Activated naive CD8-positive, alpha-beta T cell treated with anti-CD3 and anti-CD28 coated beads, Interleukin-2, amount 10 ng/mL, durations not matched to agents 7 days and 5 days (primary cell): ENCODE measurements at places on chromosomes 7 and 10.

DNA sequence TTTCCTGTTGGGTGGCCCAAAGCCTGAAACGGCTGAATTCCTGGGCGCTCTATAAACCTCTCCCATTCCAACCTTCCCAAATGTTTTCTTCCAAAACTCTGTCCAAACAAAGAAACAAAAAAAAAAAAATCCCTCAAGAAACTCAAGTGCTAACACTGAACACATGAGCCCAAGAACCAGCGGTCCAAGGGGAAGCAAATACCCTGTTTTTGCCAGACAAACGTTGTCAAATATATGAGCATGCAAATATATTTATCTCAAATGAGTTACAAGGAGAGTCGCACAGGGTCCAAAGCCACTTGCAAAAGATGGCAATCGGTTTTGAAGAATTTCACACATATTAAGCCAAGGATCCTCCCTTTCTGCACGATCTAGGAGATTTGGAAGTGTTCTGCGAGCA is 23.3 kb upstream of the EMX2 start:
- no peak for DNase-seq
- no peak overlapping the region for H3K27ac ChIP-seq
- H3K27me3 ChIP-seq, result peaks cover 32% of the 10 kb centered on the region
- no peak overlapping the region for H3K4me3 ChIP-seq
- H3K4me1 ChIP-seq, result no peaks in the 10 kb centered on the region

GRCh38 chr10:118581340-118581739 is 14.1 kb downstream of the PRLHR start:
- H3K4me3 ChIP-seq, result no peak overlapping the region
- no peak overlapping the region for H3K27ac ChIP-seq
- H3K4me1 ChIP-seq, result no peaks in the 10 kb centered on the region

- H3K36me3 ChIP-seq, result no peaks in the 10 kb centered on the region
- DNase-seq, result no peak
- H3K27me3 ChIP-seq, result peaks cover 10% of the 10 kb centered on the region
- no peak overlapping the region for H3K4me3 ChIP-seq
- H3K27ac ChIP-seq, result no peak overlapping the region
- H3K4me1 ChIP-seq, result no peaks in the 10 kb centered on the region
These were observed 20.7 kb downstream of the TOMM7 start for GRCh38 chr7:22801912-22802311.

DNA sequence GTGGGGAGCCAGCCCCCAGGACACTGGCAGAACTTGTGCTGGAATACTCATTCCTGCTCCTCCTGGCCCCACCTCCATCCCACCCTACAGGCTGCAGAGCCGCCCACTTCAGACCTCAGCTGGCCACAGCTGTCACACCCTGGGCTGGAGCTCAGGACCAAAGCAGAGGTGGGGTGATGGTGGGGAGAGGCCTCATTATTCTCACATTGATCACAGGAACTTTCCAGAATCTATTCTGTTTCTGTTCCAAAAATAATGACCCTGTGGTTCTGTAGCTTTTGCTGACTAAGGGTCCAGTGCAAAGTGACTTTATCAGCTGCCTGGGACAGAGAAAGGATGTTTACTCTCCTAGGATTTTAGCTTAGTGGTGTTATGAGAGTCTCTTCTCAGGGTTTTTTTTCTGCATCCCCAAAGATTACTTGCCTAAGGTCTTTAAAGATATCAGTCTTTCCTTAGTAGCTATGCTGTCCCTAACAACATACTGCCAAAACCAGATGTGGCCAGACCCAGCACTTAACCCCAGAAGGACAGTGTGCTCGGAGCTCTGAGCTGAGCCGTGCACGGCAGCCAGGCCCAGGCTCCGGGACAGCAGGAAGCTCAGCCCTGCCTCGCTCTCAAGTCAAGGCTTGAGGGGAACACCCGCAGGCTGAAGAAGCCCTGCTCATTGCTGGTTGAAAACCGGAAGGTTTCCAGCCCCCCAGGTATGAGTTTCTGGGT is 223.3 kb downstream of the MLLT10 start:
- H3K27ac ChIP-seq, result no peak overlapping the region
- no peak for DNase-seq
- no peak overlapping the region for H3K4me3 ChIP-seq
- no peaks in the 10 kb centered on the region for H3K27me3 ChIP-seq
- H3K36me3 ChIP-seq, result peaks cover 2% of the 10 kb centered on the region

DNA sequence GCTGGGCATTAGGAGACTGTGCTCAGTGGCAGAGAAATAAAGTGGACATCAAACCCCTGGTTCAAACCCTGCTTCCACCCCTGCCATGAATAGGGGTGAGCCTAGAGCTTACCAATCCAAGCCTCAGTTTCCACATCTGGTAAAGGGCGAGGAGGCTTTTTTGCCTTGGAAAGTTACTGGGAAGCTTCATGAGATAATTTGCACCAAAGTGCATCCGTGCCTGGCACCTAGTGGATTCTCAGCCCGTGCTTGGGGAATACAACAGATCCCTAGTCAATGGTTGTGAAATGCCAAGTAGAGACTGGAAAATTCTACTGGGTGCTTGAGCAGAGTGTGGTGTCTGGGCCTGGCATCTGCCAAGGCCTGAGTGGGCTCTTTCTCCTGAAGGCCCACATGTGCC is 158.7 kb upstream of the ZMIZ1 start:
- H3K27ac ChIP-seq, result no peak overlapping the region
- no peaks in the 10 kb centered on the region for H3K4me1 ChIP-seq
- H3K27me3 ChIP-seq, result no peaks in the 10 kb centered on the region

DNA sequence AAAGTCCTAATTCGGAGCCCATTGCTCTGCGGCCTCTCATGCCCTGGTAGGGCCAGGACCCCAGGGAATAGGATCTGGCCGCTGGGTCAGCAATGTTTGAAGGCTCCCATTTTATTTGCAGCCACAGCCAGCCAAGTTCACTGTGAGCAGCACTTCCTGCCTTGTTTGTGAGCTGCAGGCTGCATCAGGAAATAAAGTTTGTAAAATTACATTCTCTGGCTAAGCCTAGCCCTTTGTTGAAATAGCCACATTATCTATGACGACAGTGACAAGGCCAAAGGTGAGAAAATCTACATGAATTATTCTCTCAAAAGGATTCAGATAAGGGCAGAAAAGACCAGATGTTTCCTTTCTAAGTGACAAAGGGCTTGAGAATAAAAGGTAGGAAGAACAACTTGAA is 23.7 kb upstream of the ITGB1 start:
- H3K4me1 ChIP-seq, result peaks cover 21% of the 10 kb centered on the region
- no peak overlapping the region for H3K4me3 ChIP-seq
- DNase-seq, result no peak
- peak overlapping the region; percentile 34 for H3K27ac ChIP-seq

GRCh38 chr7:126937171-126937570 is 315.6 kb downstream of the GRM8 start:
- no peaks in the 10 kb centered on the region for H3K4me1 ChIP-seq
- no peaks in the 10 kb centered on the region for H3K36me3 ChIP-seq
- no peak overlapping the region for H3K27ac ChIP-seq

DNA sequence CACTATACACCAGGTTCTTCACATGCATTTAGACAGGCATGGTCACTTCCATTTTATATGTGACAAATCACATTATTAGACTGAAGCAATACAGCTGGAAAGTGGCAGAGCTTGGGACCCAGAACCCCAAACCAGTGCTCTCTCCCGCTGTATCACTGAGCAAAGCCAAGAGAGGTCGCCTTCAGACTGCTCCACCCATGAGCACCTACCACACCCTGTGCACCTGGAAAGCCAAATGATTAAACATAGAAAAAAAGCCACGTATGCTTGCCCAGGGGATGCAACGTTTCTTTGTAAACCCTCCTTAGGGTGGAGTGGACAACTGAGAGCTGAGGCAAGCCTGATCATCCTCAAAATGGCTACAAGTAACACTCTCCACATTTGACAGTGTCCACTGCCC is 72.5 kb downstream of the CCDC6 start:
- no peak overlapping the region for H3K4me3 ChIP-seq
- peaks cover 23% of the 10 kb centered on the region for H3K36me3 ChIP-seq
- H3K27ac ChIP-seq, result no peak overlapping the region
- H3K27me3 ChIP-seq, result no peaks in the 10 kb centered on the region

DNA sequence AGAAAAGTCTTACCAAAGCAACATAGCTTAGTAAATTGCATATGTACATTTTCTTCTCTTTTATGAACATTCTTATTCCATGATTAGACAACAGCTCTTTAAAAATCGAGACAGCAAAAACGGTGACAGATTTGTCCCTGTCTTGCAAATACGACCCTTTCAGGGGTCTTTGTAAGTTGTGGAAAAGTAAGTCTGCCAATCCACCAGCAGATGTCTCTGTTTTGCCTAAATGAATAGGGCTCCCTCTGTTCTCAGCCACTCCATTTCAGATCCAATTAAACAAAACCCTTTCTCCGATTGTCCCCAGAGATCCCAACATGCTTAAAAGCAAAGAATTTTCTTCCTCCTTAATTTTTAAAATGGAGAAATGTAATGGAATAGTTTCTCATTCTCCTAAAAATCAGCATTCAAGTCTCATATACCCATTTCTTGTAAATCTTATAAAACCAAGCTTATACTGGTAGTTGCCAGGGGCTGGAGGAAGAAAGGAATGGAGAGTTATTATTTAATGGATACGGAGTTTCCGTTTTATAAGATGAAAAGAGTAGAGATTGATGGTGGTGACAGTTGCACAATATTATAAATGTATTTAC is 61.0 kb upstream of the NFE2L3 start:
- DNase-seq, result no peak
- H3K4me3 ChIP-seq, result peak overlapping the region; percentile 20
- H3K27me3 ChIP-seq, result peaks cover 2% of the 10 kb centered on the region
- H3K27ac ChIP-seq, result peak overlapping the region; percentile 17

DNA sequence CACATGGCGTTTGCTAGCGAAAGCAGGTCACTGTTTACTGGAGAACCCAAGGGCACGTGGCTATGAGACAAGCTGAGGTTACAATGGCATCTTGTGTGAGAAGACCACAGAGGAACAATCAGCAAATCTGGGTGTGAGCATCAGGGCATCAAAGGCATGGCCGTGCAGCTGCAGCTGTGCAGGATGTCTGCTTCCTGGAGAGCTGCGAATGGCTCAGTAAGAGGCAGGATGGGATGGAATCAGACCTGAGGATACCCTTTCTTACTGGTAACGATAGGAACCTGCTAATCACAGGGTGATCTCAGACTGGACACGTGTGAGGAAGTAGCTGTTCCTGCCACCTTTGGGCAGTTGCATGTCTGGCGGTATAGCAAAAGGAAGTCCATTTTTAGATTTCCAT is 119.5 kb downstream of the RNF216 start:
- no peak for DNase-seq
- peaks cover 13% of the 10 kb centered on the region for H3K36me3 ChIP-seq
- H3K27me3 ChIP-seq, result no peaks in the 10 kb centered on the region
- H3K4me3 ChIP-seq, result peak overlapping the region; percentile 37

GRCh38 chr10:78335691-78336401 is 302.2 kb downstream of the RPS24 start:
- no peak overlapping the region for H3K27ac ChIP-seq
- H3K4me1 ChIP-seq, result no peaks in the 10 kb centered on the region
- no peak overlapping the region for H3K4me3 ChIP-seq
- H3K27me3 ChIP-seq, result peaks cover 8% of the 10 kb centered on the region

DNA sequence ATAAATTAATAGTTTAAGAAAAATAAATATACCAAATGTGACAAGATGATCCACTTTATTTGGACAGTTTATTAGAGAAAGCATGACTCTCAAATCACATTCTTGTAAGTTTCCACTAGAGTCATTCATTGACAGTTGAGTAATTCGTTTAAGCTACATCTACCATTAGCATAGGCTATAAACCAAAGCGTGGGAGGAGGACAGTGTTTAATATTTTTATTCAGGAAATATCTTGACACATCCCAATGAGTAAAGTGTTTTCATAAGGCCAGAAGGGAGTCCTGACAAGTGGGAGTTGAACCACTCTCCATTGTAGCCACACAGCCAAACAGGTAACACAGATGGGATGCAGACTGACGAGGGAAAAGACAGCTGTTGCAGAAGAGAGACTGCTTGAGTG is 386.5 kb upstream of the SEMA3D start:
- no peak overlapping the region for H3K27ac ChIP-seq
- H3K36me3 ChIP-seq, result no peaks in the 10 kb centered on the region
- H3K27me3 ChIP-seq, result no peaks in the 10 kb centered on the region
- H3K4me1 ChIP-seq, result no peaks in the 10 kb centered on the region
- no peak for DNase-seq

GRCh38 chr10:63586043-63586442 is 64.8 kb downstream of the REEP3 start:
- peaks cover 10% of the 10 kb centered on the region for H3K36me3 ChIP-seq
- peaks cover 6% of the 10 kb centered on the region for H3K4me1 ChIP-seq
- H3K27me3 ChIP-seq, result no peaks in the 10 kb centered on the region

DNA sequence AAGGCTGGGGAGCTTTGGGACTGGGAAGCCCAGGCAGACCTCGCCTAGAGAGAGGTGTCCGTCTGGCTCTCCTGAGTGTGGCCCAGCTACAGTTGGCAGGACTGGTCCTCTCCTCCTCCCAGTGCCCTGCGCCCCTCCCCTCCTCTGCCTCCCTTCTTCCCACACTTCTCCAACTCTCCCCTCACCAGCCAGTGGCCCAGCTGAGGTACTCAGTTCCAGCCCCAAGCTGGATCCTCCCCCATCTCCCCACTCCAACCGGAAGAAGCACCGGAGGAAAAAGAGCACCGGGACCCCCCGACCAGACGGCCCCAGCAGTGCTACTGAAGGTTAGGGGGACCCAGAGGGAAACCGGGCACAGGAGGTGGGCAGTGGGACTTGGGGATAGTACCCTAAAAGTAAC is 27.7 kb downstream of the GBX1 start:
- no peaks in the 10 kb centered on the region for H3K27me3 ChIP-seq
- no peaks in the 10 kb centered on the region for H3K36me3 ChIP-seq
- DNase-seq, result no peak

GRCh38 chr10:114307731-114308130 is 68.7 kb downstream of the VWA2 start:
- no peak overlapping the region for H3K27ac ChIP-seq
- no peaks in the 10 kb centered on the region for H3K36me3 ChIP-seq
- H3K27me3 ChIP-seq, result peaks cover 3% of the 10 kb centered on the region
- peaks cover 11% of the 10 kb centered on the region for H3K4me1 ChIP-seq
- no peak for DNase-seq
- no peak overlapping the region for H3K4me3 ChIP-seq

DNA sequence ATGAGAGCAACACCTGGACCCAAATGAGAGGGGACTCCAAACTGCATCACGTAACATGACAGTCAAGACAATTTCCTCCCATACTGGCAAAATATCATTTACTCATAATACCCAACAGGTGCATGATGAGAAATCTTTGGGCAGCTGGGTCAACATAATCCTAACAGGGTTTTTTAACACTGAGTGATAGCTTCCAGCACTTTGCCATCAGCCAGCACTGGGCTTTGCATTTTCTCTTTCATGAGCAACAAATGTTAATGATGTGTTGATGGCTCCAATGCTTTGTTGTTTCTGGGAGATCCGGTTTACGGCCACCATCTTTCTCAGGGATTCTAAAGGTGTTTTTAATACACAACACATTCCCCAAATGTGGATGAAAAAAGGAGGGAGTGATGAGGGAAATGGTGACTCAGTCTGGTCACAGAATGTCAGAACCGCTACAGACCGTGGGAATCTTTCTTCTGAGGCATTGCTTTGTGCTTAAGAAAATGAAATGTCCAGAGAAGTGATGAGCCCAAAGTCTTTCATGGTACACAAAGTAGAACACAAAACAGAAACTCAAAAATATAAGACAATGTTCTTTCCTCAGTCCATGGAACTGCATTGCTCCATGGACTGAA is 705.7 kb upstream of the IGFBP3 start:
- DNase-seq, result no peak
- H3K4me1 ChIP-seq, result no peaks in the 10 kb centered on the region
- no peak overlapping the region for H3K4me3 ChIP-seq
- H3K36me3 ChIP-seq, result no peaks in the 10 kb centered on the region
- H3K27ac ChIP-seq, result no peak overlapping the region
